Glomerular endothelial cell (primary cell): ENCODE measurements at places on chromosomes 16 and 17.
A peak's percentile ranks its signal among the peaks of the same experiment; 100 is the strongest.

DNA sequence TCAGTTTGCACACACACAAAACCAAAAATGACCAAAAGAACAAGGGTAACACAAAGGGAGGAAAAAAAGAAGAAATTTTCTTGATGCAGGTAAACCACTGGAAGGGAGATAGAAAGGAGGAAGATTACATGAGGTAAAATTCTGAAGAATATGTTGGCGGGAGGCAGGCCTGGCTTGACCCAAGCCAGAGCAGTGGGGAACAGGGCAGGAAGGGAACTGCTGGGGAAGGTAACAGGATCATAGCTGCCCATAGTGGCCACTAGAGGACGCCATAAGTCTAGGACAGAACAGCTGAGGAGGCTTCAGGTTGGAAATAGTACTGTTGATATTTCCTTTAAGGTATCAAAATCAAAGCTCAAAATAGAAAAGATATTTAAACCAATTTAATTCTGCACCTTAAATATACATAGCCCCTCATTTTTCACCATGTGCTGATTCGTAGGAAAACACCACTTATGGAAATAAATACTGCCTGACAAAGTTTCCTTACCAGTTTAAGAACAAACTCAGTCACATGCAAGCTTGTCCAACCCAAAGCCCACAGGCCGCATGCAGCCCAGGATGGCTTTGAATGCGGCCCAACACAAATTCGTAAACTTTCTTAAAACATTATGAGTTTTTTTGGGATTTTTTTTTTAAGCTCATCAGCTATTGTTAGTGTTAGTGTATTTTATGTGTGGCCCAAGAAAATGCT is 15.5 kb downstream of the VPS35 start:
- DNase-seq, result no peak

- no peak for DNase-seq
Measured at GRCh38 chr16:9139965-9140364, 48.5 kb downstream of the HAPSTR1 start.

DNA sequence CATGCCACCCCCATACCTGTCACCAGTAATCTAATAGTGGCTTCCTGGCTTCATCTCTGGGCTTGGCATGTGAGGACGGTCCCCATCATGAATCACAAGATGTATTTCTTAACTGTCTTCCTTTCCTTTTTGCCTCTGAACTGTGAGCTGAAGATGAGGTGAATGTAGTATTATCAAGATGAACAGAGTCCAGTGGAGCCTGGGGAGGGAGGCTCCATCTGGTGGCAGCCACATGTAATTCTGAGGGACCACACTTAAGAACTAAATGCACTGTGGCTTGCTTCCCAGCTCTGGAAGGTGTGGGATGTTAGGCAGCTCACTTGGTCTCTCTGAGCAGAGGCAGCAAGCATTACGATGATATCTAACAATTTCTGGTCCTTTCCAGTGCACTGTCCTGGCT is 354.9 kb upstream of the ASIC2 start:
- no peak for DNase-seq

DNA sequence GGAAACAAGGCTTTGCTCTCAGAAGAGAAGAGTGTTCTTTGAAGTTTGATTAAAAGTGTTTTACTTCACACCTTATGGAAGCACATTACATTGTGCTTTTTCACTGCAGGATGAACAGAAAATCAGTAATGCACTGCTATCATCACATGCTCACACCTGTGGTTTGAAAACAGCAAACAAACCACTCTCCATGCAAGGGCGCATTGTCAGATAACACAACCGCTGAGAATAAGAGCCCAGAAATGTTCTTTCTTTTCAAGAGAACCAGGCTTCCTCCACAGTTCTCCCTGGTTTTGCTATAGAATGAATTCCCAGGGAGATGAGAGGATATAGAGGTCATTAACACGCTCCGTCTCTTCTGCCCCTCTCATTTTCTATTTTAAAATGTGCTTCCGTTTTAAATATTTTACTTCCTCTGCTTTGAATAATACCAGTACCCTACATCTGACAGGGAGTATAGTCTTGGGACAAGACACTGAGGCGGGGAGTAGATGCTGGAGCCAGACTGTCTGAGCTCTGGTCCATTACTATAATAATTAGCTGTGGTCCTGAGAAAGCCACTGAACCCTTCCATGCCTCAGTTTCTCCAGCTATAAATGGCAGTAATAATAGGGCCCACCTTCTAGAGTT is 71.6 kb downstream of the CDK5R1 start:
- no peak for DNase-seq

DNA sequence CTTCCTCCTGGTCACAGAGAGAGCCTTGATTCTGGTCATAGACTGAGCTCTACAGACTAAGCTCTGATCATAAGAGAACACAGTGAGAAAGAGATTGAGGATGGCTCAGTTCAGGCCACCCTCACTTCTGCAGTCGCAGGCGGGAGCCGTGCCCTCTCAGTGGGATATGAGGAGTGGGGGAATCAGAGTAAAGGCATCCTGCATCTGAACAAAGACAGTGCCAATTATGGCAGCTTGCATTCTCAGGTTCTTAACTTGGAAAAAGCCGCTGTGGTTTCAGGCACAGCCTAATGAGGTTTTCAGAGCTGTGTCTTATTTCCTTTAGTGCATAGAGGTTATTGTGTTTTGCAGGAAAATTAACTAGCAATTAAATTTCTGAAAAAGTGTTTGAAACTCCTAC is 134.4 kb upstream of the NLRP1 start:
- no peak for DNase-seq

- no peak for DNase-seq
Measured at GRCh38 chr16:78225919-78226318, 126.5 kb downstream of the WWOX start.

GRCh38 chr17:82338858-82339633 is 5.5 kb upstream of the SECTM1 start:
- DNase-seq, result no peak

- peak; percentile 9 for DNase-seq
Measured at GRCh38 chr17:56499799-56500388, 93.6 kb upstream of the NOG start.

GRCh38 chr17:55768936-55769624 is 18.2 kb downstream of the PCTP start:
- no peak for DNase-seq

DNA sequence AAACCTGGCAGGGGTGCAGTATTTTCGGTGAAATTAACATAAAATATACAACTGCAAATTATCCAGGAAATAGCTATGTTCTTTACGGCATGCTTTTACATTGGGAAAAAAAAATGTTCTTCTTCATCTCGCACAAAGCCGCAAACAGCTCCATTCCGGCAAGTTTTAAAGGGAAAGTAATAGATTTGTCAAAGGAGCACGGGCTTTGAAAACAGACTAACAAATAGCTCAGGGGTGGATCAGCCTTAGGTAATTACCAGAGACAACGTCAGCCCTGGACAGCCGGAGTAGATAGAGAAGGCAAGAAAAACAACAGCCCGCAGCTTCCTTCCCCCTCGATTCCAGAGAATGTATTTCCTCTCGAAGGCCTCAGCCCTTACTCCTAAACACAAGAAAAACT is 222.5 kb downstream of the C16orf78 start:
- no peak for DNase-seq

GRCh38 chr17:36808180-36808661 is 129.1 kb upstream of the LHX1 start:
- DNase-seq, result no peak

- no peak for DNase-seq
Measured at GRCh38 chr17:21066394-21066793, 23.6 kb upstream of the USP22 start.

DNA sequence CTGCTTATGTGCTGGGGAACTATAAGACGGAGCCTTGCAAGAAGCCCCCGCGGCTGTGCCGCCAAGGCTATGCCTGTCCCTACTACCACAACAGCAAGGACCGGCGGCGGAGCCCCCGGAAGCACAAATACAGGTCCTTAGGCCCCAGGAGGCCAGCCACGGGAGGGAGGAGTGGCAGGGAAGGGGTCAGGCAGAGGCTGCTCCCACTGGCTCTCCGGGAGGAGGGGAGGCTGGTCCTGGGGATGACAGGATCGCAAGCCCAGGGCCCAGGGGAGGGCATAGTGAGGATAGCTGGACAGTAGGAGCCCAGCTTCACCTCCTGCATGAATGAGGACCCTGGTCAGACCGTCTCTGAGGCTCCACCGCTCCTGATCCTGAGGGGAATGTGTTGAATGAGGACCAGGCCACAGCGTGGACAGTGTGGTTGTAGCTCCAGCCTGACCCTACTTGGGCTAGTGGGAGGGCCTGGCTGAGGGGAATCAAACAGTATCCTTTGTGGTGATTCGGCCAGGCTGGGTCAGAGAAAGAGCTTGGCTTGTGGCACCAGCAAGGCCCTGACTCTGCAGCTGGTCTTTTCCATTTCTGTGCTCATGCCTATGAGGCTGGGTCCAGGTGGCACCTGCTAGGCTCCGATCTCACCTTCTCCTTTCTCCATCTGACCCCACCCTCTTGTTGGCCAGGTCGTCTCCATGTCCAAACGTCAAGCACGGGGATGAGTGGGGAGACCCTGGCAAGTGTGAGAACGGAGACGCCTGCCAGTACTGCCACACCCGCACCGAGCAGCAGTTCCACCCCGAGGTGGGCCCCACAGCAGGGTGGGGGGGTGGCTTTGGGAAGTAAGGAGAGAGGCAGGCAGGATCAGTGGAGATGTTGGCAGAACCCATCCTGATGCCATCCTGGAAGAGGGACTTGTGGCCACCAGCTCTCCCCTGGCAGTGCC is 28.7 kb downstream of the UNK start:
- no peak for DNase-seq

DNA sequence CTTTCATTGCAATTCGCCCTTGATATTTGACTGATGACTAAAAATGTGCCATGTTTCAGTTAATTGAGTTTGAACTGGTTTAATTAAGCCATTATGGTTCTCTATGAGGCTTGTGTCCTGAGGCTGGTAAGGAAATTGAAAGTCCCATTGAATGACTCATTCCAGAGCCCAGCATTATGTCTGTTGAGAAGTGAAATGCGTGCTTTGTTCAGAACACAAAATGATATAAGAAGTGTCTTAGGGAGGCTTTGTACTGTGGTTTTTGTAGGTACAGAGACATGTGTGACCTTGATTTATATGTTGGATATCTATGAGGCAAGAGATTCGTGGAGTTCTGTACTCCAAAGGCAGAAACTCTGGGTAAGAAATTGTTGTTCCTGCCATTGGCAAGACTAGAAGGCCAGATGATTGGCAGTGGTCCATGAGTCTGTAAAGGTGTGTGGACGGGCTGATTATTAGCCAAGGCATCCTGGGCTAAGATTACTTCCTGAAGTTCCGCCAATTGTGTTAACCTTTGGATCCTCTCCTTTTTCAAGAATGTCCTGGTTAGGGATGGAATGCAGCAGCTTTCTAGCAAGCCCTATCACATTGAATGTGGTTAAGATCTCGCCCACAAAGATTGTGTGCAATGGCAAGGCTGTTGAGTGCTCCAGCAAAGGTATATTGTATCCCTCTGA is 103.7 kb downstream of the NPIPB5 start:
- no peak for DNase-seq

DNA sequence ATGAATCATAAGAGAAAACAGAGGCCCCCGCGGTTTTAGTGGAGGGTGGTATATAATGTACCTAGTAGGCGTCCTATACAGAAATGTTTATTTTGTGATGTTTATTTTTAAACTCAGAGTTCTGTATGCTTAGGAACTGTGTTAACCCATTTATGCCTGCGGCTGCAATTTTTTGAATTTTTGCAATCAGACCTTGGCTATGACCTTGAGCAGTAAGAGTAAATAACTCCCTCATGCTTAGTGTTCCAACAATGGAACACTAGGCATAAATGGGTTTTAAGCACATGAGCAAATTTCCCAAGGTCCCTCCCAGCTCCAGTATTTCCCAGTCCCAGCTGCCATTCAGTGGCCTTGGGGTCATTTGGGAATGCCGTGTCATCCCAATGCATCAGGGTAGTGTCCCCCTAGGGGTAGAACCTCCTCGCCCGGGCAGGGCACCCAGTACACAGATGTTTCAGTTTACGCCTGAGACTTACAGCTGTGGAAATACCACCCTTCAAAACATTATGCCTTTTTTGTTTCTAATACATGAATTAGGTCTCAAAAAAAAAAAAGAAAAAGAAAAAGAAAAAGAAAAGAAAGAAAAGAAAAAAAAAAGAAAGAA is 605.8 kb upstream of the CDH11 start:
- DNase-seq, result no peak

DNA sequence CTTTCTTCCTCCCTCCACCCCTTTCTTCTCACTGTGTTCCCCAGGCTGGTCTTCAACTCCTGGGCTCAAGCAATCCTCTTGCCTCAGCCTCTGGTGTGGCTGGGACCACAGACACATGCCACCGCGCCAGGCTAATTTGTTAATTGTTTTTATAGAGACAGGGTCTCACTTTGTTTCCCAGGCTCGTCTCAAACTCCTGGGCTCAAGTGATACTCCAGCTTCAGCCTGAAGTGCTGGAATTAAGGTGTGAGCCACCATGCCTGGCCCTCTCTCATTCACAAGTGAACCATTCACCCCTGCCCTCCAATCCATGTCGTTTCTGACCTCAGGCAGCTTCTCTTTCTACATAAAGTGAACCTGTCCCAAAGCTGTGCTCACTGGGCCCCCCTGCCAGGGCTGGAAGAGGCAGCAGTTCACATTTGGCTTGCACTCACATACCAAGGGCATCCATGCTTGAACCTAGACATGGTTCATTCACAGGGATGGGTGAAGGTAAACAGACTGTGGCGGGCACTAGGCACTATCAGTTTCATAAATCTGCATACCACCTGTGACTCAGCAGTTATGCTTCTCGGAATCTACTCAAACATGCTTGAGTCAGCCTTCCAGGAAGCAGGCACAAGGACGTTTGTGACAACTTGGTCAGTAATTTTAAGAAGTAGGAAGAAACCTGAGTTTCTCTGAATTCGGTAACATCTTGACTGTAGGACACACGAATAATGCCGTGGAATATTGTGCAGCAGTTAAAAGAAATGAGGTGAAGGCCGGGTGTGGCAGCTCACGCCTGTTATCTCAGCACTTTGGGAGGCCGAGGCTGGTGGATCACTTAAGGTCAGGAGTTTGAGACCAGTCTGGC is 6.0 kb upstream of the RNF213 start:
- peak; percentile 76 for DNase-seq

DNA sequence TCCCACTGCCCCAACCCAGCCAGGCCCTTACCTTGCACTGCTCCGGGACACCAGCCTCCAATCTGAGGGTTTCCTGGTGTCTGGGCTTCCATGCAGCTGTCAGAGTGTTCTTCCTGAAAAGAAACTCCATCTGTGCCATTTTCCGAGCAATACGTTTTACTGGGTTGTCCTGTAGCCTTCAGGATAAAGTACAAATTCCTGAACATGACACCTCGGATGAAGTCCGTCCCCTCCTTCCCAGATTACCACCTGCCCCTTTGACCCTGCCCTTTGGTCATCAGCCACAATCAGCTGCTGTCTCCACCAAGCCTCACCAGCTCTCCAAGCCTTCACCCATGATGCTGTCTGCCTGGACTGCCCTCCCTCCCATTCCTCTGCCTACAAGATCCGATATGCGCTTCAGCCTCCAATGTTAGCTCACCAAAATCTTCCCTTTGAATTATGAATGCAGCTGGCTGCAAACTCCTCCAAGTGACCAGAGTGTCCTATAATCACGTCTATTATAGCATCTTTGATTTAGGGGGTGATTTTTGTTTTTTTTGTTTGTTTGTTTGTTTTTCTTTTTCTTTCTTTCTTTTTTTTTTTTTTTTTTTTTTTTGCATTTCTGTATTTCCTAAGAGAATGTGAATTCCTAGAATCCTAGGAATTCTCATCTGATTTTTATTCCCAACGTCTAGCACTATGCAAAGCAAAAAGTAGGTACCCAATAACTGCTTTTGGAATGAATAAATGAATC is 60.6 kb upstream of the KIFC3 start:
- DNase-seq, result no peak

GRCh38 chr17:78998311-78999055 is 11.1 kb downstream of the CANT1 start:
- no peak for DNase-seq

GRCh38 chr17:43679401-43679800 is 17.7 kb upstream of the MEOX1 start:
- no peak for DNase-seq

- no peak for DNase-seq
Measured at GRCh38 chr16:85308611-85309540, 196.6 kb upstream of the CIBAR2 start.
